ENCODE measurements at places on chromosomes 1 and 21.

DNA sequence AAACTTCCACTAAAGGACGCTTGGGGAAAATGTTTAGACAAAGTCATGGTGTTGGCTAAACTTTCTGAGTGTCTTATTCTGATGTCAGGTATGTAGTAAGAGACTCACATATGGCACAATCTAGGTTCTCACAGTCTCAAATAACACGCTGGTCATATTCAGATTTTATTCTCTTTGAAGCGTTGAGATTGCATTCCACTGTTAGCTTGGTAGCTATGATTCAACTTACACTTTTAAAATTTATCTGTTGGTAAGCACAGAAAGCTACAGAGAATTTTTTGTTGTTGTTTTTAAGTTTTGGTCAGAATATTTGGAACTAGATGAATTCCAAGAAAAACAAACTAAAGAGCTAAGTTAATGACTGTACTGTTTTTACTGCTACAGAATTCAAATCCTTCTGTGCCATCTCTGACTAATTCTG, 126.7 kb downstream of the PRRX1 start:
- no peak for DNase-seq

DNA sequence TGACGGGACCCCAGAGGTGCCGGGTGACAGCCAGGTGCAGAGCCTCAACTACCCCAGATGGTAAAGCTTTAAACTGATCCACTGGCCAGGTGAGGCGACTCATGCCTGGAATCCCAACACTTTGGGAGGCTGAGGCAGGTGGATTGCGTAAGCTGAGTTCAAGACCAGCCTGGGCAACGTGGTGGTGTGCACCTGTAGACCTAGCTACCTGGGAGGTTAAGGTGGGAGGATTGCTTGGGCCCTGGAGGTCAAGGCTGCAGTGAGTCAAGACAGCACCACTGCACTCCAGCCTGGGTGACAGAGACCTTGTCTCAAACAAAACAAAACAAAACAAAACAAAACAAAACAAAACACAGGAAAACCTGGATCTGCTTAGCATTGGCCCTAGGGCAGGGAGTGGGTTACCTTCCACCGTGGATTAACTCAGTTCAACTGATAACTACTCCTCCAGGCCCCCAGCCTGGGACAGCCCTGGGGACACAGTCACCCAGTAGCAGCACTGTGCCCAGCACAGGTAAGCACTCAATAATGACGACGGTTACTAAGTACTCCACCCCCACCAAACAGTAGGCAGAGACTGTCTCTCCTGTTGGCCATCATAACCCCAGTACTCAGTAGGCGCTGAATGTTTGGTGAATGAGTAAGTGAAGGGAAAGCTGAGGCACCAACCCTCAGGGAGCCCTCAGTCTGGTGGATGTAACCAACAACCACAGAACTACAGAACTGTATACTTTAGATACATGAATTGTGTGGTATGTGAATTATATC, 21.6 kb downstream of the SLC66A1 start:
- no peak for DNase-seq

DNA sequence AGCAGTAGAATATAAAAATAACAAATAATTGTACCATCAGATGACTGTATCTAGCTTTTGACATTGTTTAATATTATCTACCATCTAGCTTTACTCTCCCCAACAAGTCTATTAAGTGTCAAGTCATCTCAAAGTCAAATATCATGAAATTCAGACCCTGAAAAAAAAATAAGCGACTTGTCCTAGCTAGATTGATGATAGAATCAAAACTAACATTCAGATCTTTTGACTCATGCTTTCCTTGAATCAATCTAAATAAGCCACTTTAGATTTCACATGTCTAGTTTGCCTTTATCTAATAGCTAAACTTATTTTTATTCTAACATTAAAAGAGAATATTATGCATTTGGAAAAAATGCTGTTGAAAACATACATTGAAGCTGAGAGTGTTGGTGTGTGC, 35.4 kb downstream of the CRB1 start:
- DNase-seq: no peak

- no peak for DNase-seq
Observed at GRCh38 chr1:2179283-2180013, 15.1 kb downstream of the FAAP20 start.

DNA sequence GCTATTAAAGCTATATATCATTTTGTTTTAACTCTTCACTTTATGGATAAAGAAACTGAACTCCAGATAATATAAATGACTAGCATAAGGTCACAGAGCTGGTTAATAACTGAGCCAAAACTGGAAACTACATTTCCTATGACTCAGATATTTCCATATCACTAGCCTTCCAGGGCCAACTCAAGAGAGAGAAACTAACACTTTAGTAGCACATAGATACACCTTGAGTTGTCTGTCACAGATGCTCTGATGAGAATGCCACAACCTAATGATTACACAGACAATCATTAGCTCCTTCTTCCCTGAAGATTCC, 40.7 kb downstream of the NME7 start:
- no peak for DNase-seq

DNA sequence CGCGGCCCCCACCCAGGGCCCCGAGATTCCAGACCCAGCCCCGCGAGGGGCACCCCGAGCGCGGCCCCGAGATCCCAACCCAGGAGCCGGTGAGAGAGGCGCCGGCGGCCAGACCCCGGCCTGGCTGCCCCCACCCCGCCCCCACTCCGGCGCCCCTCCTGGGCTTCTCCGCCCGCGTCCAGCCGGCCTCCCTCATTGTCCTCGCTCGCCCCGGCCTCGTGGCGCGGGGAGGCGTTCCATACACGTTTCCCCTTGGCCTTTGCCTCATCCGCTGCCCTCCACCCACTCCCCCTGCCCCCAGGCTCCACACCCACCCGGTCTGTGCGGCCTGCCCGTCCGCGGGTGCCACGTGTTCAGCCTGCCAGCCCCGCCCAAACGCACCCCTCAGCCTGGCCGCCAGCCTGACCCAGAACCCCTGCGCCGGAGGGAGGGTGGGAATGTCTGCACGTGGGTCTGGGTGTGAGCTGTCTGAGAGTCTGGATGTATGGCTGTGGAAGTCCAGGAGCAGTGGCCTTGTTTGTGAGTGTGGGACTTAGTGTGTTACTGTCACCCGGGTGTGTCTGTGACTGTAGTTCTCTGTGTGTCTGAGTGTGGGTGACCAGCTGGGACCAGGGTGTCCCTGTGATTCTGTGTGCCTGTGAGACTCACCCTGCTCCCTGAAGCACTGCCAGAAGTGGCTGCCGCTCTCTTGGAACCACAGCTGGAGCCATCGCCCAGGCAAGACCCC, 681 bp downstream of the B4GALT2 start:
- DNase-seq: no peak

- no peak for DNase-seq
Observed at GRCh38 chr1:5711956-5712645, 280.1 kb downstream of the NPHP4 start.

Data from activated T-helper 1 cell treated with anti-CD3 and anti-CD28 coated beads, Interleukin-2, amount 50 U/mL, for 16 hours (primary cell).